NCI-H1105 treated with DMSO at 0.1 percent for 48 hours (cell line): ENCODE measurements at places on chromosomes 2 and 18.
A peak's percentile ranks its signal among the peaks of the same experiment; 100 is the strongest.

GRCh38 chr2:28481905-28482304, 14.0 kb upstream of the PLB1 start:
- no peak for DNase-seq

DNA sequence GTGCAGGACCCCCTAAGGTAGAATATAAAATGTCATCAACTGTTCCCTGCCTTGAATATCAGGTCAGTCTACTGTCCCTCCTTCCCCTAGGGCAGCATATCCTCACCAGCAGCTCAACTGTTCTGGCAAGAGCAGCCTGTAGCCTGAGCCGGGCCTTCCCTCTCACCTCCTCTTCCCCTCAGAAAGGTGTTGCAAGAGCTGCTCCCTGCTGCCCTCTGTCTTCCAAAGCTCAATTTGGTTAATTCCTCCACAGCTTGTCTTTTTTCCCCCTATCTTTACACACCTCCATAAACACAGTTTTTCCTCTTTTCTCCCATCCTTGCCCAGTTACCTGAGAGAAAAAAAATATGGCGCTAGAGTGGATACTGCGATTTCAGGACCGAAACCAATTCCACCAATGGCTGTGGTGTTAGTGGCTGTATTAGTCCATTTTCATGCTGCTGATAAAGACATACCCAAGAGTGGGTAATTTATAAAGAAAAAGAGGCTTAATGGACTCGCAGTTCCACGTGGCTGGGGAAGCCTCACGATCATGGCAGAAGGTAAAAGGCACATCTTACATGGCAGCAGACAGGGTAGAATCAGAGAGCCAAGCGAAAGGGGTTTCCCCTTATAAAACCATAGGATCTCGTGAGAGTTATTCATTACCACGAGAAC, 184.7 kb downstream of the MREG start:
- DNase-seq: peak; percentile 26

GRCh38 chr2:5969303-5969702, 277.1 kb downstream of the SOX11 start:
- DNase-seq: no peak

- peak; percentile 90 for DNase-seq
Measured at GRCh38 chr2:25041307-25041927, 459 bp upstream of the EFR3B start.

- DNase-seq: no peak
Measured at GRCh38 chr18:13218997-13219396, 437 bp downstream of the LDLRAD4 start.

- no peak for DNase-seq
Measured at GRCh38 chr2:165777522-165778186, 16.4 kb downstream of the GALNT3 start.

GRCh38 chr2:149389506-149390167, 59.2 kb downstream of the LYPD6 start:
- no peak for DNase-seq

- no peak for DNase-seq
Measured at GRCh38 chr2:22536133-22536532, 848.8 kb upstream of the KLHL29 start.

DNA sequence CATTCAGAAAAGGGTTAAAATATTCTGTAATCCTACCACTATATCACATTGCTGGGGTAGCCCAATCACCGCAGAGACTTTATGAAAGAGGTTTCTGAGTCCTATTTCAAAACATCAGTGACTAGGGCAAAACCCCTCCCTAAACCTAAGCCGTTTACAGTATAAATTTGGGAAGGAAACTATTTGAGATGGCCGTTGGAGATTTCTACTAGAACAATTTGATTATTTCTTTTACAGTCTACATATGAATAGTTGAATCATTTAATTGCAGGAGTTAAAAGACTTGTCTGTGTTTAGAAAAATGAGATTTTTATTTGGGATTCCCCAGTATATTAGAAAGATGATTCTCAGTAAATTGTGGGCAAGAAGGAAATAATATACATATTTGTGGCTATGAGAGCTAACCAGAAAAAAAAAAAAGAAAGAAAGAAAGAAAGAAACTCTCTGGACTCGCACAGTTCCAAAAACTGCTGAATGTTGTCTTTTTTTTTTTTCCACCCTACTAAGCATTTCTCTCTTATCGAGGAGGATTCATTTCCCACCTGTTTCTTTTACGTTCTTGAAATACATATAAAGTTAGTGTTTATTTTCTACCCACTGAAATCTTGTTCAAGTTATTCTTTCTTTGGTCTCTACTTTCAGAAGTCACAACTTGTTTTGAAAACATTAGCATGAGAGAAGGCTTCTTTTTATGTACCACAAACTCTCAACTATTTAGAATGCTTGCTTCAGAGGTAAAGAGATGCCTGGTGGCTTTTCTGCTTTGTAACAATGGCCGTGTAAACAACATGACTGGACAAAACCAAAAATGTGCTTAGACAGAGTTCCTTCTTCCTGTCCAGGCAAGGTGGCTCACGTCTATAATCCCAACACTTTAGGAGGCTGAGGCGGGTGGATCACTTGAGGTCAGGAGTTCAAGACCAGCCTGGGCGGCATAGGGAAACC, 65.9 kb downstream of the BCL2 start:
- DNase-seq: no peak

DNA sequence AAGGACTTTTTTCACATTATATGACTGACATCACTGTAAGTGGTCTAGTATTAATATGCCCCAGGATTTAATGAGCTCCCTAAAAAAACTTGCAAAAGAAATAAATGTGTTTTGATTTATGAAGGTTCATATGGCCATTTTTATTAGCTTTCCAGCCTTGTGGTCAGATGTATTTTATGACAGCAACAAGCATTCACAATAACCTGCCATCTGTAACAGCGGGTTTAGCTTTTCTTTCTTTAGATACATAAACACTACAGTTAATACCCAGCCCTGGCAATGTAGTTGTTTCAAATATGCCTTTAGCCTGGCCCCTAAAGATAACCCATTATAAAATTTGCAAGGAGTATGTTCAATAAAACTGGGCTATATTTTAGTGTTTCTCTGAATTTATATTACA, 1063.8 kb downstream of the SOCS6 start:
- DNase-seq: no peak

- DNase-seq: peak; percentile 80
Measured at GRCh38 chr18:23515911-23516546, 12.7 kb downstream of the RMC1 start.

DNA sequence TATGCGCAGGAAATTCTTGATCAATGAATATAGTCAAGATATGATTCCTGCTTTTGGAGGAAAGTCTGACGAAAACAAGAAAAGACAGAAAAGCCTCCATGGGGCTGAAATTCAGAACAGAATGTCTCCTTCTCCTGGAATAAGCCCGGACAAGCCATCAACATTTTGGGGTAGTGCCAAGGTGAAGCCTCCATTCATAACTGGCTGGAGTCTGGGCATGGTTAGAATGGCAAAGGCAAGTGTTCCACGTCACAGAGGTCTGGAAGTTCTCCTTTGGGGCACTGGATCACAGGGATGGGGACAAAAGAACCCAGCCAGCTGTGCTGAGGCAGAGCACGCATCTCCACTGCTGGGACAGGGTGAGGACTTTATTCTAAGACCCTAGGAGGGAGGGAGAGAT, 505.7 kb downstream of the CMPK2 start:
- DNase-seq: no peak

DNA sequence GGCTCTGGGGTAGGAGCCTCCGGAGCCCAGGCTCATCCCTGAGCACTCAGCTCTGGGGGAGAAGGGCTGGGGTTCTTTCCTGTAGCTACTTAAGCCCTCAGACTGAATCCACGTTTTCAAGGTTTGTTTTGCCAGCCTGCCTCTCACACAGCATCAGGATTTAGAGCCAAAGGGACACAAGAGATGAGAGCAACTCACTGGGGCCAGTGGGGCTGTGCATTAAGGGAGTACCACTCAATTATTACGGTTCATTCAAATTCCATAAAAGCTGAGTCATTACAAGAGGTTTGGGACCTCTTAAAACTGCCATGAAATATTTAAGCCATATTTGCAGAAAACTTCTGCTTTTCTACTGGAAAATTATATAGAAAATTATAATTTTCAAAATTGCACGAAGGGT, 17.1 kb upstream of the SNED1 start:
- DNase-seq: no peak

- no peak for DNase-seq
Measured at GRCh38 chr2:110124939-110125691, 9.5 kb upstream of the MALL start.

GRCh38 chr2:189407281-189408209, 33.7 kb upstream of the WDR75 start:
- DNase-seq: peak; percentile 24

- no peak for DNase-seq
Measured at GRCh38 chr2:8860239-8860638, 22.8 kb upstream of the KIDINS220 start.

DNA sequence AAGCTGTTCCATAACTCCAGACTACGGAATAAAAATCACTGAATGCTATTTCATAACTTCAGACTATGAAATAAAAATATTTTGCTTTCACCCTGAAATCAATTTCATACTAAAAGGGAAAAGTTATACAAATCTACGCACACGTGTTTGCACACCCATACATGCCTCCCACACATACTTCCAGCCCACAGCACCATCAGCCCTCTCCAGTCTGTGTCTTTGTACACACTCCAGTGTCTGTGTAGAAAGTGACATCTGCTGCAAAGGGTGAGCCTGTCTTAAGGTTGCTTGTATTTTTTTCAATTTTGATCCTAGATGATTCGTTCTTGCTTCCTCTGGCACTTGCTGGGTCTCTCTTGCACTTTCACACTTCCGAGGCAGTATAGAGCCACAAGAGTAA, 53.6 kb downstream of the VIT start:
- no peak for DNase-seq

DNA sequence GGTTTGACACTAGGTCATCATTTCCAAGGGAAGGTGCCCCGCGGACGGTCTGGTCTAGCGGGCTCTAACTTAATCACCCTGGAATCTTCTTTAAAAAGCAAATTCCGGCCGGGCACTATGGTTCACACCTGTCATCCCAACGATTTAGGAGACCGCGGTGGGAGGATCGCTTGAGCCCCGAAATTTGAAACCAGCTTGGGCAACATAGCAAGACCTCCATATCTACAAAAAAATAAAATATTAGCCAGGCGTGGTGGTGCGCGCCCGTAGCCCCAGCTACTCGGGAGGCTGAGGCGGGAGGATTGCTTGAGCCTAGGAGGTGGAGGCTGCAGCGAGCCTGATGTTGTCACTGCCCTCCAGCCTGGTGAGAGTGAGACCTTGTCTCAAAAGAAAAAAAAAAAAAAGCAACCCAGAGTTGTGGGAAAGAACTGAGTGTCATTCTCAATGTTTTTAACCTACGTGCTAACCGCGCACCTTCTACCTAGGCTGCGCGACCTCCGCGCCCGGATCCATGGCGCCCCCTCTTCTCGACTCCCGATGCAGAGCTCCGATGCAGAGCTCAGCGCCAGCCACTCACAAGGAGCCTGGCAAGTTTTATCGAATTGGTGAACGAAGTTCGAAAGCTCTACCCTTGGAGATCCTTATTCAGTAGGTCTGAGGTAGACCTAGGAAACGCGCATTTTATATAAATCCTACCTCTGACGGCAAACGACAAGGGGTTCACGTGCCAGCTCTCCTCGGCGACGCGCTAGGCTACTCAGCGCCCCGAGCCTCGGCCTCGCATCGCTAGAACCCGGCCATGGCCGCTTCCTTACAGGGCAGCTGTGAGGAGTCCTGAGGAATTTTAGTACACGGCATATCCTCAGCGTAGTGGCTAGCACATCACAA, 888 bp upstream of the TWSG1 start:
- no peak for DNase-seq

- DNase-seq: no peak
Measured at GRCh38 chr2:133599211-133599803, 31.0 kb upstream of the NCKAP5 start.

DNA sequence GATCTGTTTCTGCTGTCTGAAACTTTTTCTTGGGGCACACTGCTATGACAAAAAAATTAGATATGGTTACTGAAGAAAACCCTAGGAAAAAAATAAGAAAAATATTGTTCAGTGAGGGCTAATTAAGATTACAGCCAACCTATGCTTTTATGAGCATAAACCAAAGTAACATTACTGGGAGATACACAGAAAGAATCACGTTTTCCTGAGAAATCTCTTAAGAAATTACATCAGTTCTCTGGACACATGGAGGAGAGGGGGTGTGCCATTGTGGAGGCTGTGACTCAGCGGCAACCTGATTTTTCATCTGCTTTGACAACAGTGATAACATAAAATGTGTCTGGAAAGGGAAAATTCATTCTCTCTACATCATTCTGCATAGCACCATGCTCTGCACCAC, 13.4 kb upstream of the NMI start:
- DNase-seq: no peak

GRCh38 chr2:221502270-221503010, 69.7 kb downstream of the EPHA4 start:
- no peak for DNase-seq

- DNase-seq: no peak
Measured at GRCh38 chr2:10507106-10507505, 59.0 kb upstream of the ODC1 start.

GRCh38 chr2:234974501-234975385, 22.9 kb downstream of the SH3BP4 start:
- DNase-seq: no peak

GRCh38 chr2:237053066-237053465, 32.6 kb upstream of the COPS8 start:
- DNase-seq: no peak

DNA sequence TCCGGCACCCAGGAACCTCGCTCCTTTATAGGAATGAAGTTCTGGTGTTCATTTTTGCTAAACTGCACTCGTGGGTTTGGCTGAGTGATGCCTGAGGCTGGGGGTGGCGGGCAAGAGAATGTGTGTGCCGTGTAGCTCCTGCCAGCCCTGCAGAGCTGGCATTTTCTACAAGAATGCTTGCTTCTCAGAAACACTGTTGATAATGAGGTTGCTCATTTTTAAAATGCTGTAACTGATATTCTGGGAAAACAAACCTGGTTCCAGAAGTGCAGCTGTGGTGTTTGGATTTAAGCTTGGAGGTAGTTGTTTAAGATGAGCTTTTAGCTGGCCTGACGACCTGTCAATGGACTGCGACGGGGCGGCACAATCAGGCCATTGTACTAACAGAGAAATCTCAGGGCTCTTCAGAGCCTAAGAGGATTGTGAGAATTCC, 511.9 kb upstream of the TNP1 start:
- no peak for DNase-seq

DNA sequence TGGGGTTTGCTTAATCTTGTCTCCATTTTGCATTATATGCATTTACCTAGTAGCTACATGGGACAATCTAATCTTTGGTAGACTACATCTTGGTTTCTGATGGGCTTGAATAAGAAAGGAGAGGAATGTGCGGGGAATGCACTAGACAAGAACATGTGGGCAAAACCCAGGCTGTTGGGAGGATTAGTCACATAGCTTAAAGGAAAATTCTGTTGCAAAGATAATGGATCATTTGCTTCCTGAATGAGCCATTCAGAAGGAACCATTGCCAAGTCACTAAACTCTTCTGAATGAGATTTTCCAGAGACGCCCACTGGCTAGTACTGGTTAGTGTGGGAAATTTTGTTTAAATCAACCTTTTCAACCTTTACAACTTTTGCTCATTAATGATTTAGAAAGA, 84.8 kb downstream of the OSBPL6 start:
- DNase-seq: no peak

- DNase-seq: no peak
Measured at GRCh38 chr2:221343524-221343923, 228.6 kb downstream of the EPHA4 start.

- DNase-seq: no peak
Measured at GRCh38 chr2:223633656-223634055, 31.5 kb upstream of the SCG2 start.
